PC-9 (cell line): ENCODE measurements at places on chromosomes 1 and 21.

DNA sequence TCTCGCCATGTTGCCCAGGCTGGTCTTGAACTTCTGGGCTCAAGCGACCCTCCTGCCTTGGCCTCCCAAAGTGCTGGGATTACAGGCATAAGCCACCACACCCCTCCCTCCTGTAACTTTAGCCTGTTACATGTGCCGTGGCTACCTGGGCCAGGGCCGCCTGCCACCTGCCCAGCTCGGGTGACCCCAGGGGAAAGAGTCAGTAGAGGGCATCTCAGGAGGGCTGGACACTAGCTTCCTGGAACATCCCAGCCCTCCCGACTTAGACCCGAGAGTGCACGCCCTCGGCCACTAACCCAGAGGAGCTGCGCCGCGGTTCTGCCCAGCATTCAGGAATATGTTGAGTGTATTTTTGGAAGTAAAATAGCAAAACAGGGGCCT, 40.4 kb upstream of the TMEM52 start:
- no peak for DNase-seq

- peak; percentile 24 for DNase-seq
These were observed 8.2 kb upstream of the FNDC7 start for GRCh38 chr1:108704496-108704895.

DNA sequence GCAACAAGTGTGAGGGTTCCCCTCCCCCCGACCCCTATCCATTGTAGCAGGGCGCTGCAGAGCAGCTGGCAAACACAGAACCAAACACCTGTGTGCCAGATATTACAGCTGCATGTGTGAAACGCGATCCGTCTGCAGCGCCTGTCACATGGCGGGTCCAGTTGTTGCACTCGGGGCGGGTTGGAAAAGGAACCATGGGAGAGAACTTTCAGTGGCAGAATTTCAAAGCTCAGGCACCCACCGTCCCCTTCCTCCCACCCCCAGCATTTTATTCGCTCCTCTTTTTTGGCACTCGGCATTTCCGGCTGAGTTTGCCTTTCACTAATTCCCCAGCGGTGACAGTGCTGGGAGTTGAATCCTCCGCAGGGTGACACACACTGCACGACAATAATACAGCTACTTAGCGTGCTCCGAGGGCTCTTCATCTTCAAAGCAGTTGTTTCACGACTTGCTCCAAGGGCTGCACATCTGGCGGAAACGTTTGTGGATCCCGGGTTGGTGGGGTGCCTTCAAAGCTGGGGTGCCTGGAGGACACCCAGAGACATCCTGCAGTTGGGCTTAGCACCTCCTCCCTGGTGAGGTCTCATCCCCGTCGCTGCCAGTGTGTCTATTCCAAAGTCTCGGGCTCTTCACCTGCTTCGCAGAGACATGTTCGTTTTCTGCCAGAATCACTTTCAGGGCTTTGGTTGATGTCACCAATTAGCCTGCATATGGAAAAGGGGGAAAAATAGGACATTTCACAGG, 180.7 kb downstream of the ZBTB18 start:
- peak; percentile 73 for DNase-seq

DNA sequence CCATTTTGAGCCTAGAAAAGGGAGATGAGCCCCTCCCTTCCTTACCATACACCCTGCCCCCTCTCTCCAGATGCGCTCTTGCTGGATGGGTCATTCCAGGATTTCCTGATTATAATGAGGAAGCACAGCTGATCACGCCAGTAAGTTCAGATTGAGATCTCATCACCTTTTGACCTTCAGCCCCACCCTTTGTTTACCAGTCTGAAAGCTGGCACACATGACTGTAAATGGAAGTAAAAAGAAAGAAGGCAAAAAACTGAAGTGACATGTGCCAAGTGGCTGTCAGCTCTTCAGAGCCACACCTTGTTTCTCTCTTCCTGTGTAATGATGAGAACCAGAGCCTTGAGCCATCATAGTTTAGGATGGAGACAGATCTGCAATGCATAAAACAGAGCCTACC, 27.9 kb downstream of the S1PR1 start:
- DNase-seq, result peak; percentile 76

GRCh38 chr1:247007511-247008405, at the start of gene ZNF695:
Gene ZNF695, minus strand, starts transcription at chr1:247008057. Its CDS starts 149 bp downstream, at chr1:247007908.
- DNase-seq, result peak; percentile 95

- DNase-seq, result no peak
These were observed 247.9 kb upstream of the DUSP10 start for GRCh38 chr1:221989741-221990140.

GRCh38 chr1:34655206-34655874, 99.5 kb upstream of the GJB5 start:
- no peak for DNase-seq

DNA sequence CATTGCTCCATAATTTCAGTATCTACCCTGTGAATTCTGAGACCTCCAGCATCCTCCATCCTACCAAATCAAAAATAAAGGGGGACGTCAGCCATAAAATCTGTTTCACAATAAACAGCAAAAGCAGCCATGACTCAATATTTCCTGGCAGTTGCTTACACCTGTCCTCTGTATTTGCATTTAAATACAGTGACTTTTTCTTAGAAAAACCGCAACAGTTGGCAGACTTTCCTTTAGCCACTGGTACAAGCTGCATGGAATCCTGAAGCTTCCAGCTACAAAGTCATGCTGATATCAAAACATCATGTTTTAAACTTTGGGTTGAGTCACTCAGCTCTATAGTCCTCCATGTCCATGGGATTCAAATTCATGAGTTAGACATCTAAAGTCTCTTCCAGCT, 278.0 kb upstream of the KAZN start:
- no peak for DNase-seq

DNA sequence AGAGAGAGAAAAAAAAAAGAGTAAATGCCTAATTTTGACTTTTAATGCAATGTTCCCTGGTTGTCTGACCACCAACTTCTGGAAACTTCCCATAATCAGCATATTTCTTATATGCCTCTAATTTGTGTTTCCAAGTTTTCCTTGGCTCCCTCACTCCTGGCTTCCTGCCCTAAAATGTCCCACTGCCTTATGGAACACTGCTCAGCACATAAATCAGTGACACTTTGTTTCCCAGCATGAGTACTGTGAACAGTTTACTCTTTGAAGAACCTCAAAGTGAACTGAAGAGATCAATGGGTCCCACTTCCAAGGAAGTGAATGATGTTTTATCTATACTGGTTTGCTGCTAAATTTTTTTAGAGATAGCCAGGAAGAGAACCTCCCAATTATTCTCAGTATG, 271.3 kb upstream of the PRMT6 start:
- no peak for DNase-seq

- DNase-seq, result no peak
These were observed 120.6 kb downstream of the CACNA1E start for GRCh38 chr1:181603735-181604410.

DNA sequence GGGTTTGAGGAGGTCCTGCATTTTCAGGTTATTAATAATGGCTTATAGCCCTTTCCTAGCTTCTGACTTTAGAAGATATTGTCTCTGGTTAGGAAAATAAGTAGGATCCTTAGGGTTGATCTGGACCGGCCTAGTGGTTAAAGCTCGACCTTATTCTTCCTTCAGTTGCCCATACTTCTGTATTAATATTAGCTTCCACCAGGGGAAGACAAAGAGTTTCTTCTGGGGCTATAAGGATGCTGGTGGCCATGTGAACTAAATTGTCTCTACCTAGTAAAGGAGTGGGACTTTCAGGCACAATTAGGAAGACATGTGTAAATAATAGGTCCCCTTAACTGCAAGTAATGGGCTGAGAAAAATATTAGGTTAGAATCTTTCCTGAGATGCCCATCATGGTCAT, 20.6 kb upstream of the FCGR2A start:
- no peak for DNase-seq

- DNase-seq, result no peak
These were observed 143.6 kb downstream of the EDEM3 start for GRCh38 chr1:184610876-184611595.

DNA sequence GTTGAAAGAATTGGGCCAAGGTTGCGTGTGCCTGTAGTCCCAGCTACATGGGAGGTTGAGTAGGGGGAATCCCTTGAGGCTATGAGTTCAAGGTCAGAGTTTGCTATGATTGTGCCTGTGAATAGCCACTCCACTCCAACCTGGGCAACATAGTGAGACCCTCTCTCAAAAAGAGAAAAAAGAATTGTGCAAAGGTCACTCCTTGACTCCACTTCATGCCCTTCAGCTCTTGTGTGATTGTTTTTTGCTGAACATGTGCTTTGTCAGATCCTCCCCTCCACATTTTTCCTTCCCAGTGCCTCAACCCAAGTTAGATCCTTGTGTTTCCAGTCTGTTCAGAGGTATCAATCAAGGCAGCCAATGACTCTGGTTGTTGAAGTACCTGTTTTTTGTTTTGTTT, 8.5 kb downstream of the TXNIP start:
- no peak for DNase-seq

DNA sequence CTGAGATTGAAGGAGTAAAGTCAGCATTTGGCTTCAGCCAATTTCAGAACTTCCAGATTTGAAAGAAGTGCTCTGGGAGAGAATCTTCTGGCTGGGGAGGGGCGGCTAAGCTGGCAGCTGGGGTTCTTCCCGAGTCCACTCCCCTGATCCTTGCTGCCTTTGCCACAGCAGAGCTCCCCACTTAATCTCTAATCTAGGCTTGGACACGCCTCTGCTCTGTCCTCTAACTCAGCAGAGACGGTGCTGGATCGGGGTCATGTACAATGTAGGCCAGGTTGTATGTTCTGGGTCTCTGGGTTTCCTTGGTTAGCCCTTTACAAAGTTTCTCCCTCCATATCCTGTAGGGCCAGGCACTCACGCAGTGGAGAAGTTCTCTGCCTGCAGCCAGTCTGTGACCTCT, 10.1 kb upstream of the GSTM3 start:
- no peak for DNase-seq

- DNase-seq, result no peak
These were observed 552.9 kb upstream of the CAMK1G start for GRCh38 chr1:209030454-209031167.

- no peak for DNase-seq
These were observed 458.0 kb upstream of the DEPDC1 start for GRCh38 chr1:68954841-68955240.

DNA sequence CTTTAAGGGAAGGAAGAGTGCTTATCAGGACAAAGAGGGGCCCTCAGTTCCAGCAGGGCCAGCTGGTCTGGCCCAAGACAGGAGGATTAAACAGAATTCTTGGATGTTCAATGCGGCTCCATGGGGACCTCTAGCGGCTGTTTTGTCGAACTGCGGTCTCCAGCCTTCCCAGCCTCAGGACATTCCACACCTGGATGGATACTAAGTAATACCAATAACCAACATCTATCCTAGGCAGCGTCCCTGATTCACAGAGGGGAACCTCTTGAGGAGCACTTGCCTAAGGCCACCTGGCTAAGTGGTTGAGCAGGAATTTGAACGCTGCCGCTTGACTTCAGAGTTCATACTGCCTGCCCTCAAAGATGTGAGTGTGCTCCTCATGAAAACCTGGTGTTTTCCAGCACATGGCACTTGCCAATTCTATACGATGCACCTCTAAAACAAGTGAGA, 15.5 kb upstream of the CD247 start:
- peak; percentile 52 for DNase-seq

GRCh38 chr1:108075055-108075454, 110.1 kb upstream of the VAV3 start:
- DNase-seq, result no peak

DNA sequence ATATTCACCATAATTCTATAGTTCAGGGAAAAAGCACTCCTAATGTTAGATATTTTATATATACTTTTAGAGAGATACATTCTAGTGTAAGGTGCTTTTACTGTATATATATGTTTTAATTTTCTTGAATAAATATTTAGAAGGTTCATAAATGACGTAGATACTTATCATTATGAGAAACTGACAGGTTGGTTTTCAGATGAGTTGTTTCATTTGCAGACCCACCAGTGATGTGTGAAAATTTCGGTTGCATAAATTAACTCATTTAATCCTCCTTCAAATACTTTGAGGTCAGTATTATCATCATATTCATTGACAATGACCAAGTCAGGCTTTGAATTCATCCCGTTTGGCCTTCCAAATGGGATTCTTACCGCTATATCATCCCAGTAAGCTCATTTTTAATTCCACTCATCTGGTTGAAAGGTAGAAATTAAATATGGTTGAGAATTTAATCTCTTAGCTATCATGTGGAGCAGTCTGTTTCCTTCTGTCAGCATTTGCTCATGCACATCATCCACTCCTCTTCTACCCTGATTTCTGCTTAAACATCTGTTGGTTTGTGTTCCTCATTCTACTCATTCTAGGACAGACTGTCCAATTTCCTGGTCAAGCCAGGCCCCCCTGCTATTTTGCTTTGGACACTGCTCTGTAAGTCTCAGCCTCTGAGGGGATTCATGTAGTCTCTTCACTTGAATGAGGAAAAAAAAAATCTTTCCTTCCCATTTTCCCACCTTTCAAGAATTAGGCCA, 1156.6 kb downstream of the PLA2G4A start:
- no peak for DNase-seq

DNA sequence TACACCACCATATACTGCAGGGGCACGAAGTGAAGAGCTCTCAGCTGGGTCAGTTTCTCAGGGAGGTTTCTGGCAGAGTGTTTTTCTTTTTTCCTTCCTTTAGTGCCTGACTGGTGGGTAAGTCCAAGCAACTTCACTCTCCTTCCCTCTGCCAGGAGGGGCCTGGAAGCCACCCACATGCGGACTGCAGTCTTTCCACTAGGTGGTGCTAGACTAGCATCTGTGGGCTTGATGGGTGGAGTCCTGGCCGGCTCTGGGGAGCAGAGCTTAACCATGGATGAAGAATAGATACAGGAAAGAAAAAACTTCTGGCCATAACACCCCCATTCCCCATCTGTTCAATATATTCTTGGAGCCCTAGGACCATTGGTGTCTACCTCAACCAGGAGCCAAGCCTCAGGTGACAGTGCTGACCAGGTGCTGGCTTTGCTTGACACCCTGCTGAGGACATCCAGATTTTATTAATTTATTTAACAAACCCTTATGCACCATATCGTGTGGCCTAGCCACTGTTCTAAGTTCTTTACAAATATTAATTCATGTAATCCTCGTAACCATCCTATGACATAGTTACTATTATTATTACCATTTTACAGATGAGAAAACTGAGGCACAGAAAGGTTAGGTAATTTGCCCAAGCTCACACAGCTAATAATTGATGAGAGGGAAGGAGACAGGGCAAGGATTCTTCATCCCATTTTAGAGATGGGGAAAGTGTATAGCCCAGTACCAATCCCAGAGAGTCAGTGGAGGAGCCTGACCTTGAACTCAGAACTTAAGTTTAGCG, 126.7 kb upstream of the CSF3R start:
- DNase-seq, result peak; percentile 56

GRCh38 chr1:27603681-27604578, at the start of gene AHDC1:
Gene AHDC1, minus strand, starts transcription at chr1:27604144. Its CDS starts 52,029 bp downstream, at chr1:27552115.
- DNase-seq, result peak; percentile 88

DNA sequence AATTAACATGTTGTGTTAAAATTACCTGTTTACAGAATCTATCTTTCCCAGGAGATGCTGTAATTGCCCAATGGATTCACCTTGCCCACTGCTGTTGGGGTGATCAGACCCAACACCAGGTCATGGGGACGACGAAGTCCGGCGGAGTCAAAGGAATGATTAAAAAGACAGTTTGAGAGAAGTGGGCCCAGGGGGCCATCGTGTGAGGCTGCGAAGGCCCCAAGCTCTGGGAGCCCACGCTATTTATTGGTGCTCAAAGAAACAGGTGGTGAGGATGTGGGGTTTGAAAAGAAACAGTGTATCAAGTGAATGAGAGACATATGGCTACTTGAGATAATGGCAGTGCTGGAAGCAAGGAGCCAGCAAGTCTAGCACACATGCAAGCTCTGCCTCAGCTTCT, 16.3 kb upstream of the L1TD1 start:
- DNase-seq, result no peak

- no peak for DNase-seq
These were observed 6.8 kb upstream of the SLAMF1 start for GRCh38 chr1:160653620-160654016.
